ENCODE measurements at places on chromosomes 5 and 9. TPM values are rescaled to one million over a fixed set of nuclear protein-coding genes. Genes with fewer than 3 reads are reported as not detected.

The C9orf153 gene
- not detected for total RNA-seq

The ADAMTS19 gene
- total RNA-seq, result under 0.01 TPM

The GTF2H2C gene
- total RNA-seq, result 22.7 TPM

The SOX30 gene
- not detected for total RNA-seq

The APBB3 gene
- 10.4 TPM for total RNA-seq

The CDH9 gene
- total RNA-seq, result not detected

The RLN1 gene
- total RNA-seq, result not detected

The ADAMTS13 gene
- 3.6 TPM for total RNA-seq

The SLC24A2 gene
- 0.06 TPM for total RNA-seq

The SV2C gene
- total RNA-seq, result not detected

The SH3RF2 gene
- total RNA-seq, result 4.0 TPM

The CNTLN gene
- 3.9 TPM for total RNA-seq

The KYAT1 gene
- 6.1 TPM for total RNA-seq

The CPLANE1 gene
- total RNA-seq, result 21.6 TPM

The SH3TC2 gene
- total RNA-seq, result 2.5 TPM

DNA sequence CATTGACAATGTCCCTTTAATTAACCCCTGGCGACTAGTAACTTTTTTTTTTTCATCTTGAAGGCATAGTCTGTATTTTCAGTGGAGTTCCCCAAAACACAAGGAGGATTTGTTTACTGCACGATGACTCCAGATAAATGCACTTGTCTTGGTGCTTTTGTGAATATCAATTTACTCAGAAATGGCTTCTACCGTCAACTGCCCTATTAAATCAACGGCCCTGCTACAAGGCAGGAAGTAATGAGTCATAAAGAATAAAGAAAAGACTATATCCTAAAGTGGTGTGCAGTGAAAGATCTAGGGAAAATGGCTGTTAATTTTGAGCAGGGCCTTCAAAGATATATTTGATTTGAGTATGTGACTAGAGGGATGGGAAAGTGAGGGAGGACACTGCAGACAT lies 388.3 kb upstream of the CHD1 start:
- DNase-seq, result no peak

DNA sequence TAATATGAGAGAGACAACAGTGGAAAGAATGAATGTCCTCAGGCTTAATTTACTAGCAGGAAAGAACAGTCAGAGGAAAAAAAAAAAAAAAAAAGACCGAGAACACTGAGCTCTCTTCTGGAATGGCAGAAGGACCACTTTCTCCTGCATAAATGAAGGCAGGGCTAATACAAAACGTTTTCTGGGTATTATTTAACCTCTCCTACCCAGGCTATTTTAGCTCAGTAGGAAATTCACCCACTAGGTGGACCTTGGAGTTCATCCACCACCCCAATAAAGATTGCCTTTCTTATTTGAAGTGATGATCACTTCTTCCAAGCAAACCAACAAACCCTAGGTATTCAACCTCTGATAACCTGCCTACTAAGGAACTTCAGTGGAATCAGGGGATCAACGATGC lies 3.7 kb downstream of the GLIS3 start:
- DNase-seq, result no peak

DNA sequence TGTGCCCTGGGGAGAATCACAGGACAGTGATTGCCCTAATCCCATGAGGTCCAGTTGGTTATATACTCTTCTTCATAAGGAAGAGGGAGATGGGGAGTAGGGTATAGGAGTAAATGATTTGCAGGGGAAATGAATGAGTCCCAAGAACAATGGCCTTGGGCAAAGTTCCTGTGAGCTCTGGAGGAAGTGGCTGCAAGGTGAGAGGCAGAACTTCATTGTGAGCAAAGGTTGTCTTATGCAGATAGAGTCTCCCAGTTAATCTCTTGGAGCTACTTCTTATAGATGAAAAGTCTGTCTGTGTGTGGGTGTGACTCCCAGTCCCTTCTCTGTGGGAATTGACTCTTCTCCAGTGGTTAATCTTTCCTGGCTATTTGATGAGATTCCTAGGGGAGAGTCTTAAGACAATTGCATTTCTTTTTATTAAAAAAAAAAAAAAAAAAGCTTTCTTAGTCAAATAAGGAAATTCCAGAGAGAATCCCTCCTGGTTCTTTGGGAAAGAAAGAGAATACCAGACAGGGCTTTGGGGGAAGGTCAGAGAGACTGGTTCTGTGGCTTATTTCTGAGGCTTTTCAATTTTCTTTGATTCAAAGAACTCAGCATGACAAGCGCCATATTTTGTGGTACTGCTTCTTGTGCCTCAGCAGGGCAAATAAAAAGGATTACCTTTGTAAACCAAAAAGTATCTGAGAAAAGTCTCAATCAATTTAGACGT lies 33.6 kb upstream of the MEGF10 start:
- no peak for DNase-seq

DNA sequence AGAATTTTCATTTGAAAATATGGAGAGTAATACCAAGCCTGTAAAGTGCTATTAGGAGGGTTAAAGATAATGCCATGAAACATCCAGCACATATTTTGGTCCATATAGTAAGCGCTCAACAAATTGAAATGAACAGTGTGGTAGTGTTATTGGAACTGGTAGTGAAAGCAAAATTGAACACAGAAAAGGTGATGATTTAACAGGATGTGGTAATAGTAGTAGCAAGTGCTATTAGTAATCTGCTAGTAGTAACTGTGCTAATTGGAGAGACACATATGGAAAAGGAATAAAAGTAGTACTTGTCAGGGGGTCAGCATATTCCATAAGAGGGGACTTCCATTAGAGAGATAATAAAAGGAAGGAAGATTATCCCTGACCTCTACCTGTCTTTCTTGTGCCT lies 187.3 kb downstream of the HTR1A start:
- no peak for DNase-seq

DNA sequence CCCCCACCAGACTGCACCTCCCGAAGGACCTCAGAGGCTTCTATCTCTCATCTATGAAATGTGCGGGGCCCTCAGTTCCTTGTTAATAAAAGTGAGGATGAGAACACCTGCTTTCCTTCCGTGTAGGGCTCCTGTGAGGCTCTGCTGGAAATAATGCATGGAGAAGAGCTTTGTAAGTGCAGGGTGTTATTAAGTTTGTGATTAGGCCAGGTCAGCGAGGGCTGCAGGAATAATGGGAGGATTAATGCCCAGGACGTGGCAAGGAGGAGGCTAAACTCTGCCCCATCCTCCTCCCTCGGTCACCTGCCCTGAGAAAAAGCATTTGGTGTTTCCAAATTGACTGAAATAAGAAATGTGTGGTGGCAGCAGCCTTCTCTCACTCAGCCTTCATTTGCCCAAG lies 83.5 kb upstream of the HSPA9 start:
- DNase-seq, result no peak

- no peak for DNase-seq
Measured at GRCh38 chr9:100346836-100347235, 5.9 kb downstream of the TEX10 start.

DNA sequence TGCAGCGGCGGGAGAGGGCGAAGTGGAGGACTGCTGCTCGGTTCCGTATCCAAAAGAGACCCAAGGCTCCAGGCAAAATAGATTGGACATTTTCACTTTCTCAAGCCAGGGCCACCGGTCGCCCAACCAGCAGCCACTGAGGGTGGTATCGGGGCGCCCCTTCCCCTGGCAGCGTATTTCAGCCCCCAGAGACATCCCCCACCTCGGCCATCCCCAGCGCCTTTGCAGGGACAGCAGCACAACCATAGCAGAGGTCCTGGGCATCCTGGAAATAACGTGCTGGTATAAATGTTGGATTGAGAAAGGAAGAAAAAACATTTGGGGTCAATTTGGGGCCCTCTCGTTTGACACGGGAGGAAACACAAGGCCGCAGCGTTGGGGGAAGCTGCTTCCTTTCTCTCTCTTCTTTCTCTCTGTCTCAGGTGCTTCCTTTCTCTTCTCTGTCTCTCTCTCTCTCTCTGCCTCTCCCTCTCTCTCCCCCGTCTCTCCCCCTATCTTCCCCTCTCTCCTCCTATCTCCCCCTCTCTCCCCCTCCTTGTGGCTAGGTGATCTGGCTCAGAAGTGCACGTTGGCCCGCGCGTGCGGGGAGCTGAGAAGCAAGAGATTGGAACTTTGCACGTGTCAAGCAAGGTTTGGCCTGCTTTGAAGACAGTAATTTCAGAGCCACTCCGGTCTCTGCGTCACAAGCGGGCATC lies 624 bp upstream of the RETREG1 start:
- DNase-seq, result no peak

GRCh38 chr9:93298498-93299417 lies 114.8 kb downstream of the WNK2 start:
- no peak for DNase-seq

DNA sequence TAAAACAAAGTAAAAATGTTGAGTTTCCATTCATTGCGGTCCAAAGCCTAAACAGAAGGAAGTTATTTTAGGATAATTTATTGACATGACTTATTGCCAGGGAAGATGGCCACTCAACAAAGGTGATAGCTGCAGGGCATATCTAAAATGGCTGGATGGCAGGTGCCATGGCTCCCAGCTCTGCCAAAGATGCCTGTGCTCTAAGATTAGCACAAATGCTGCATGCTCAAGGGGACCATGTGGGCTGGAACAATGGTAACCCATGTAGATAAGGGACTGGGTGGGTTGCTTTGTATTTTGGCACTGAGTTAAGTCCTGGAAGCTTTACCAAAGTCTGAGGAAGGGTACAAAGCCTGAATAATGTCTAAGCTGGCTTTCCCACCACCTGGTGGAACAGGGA lies 95.5 kb upstream of the IFNK start:
- DNase-seq, result no peak

DNA sequence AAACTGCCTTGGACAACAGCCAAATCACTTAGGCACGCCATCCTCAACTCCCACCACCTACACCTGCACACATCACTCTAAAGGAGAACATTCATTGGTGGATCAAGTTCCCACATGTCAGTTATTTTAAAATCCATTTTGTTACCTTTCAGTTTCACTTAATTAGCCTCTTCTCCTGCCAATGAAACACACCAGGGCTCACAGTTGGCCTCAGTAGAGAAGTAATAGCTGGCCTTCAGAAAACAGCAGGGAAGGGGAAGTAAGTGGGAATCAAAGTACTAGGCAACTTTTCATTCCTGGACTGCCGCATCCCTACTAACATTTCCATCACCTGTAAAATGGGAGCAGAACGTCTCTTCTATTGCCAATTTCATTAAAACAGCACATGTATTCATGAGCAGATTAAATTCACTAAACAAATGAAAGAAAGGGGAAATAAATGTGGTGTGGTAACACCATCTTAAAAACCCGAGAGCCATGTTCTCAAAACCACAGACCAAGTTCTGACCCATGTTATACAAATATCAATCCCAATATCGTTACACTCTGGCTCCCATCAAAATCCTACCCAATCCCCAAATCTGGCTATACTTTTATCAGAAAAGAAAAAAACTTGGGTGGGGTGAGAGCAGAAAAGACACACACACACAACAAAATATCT lies 1.7 kb downstream of the SIL1 start:
- DNase-seq, result no peak

DNA sequence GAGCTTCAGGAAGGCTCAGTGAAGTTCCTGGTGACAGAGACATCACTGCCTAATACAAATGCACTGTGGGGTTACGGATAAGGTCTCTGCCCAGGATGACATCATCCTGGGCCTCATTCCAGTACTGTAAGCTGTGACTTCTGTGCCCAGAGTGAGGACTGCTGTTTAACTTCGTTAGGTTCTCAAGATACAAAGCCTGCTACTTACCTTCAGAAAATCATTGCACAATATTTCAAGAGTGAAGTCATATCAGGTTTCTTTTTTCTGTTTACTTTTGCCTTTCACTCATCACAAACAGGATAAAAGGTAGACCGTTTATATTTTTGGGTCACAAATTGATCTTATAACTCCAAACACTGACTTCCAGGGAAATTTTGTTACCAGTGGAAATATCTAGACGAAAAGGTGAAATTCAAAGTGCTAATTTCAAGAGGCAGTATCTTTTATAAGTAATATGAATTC lies 241.2 kb downstream of the PIK3R1 start:
- DNase-seq, result no peak

- no peak for DNase-seq
Measured at GRCh38 chr5:83687124-83687619, 33.5 kb downstream of the HAPLN1 start.

DNA sequence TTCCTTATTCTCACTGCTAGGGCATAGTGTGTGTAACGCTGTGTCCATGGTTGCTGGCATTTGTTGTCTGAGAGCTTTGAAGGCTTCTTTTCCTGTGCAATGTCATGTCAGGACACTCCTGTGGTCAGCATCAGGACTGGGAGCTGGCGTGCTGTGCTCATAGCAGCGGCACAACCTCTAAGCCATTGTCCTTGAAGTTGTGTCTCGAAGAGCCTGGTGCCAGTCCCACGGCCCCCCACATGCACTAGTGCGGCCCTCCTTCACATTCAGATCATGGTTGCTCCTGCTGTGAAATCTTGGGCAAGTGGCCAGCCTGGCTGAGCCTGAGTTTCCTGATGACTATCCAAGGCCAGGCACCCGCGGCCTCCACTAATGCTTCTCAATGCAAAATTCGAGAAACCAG lies 32.4 kb downstream of the PDZD2 start:
- no peak for DNase-seq

DNA sequence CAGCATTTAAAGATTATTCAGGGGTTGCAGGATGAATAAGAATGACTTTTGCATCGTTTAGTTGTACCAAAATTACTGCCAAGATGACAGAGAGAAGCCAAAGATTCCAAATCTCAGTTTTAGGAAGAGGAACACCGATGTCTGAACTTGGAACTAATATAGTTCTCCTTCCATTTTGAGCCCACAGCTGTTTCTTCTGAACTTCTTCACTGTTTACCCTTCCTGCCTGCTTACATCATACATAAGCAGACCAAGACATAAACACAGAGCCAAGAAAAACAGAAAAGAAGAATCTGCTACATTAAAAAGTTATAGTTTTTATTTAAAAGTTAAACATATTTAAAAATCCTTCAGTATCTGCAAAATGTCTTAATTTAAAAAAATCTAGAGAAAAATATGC lies 146.9 kb upstream of the RAPGEF1 start:
- no peak for DNase-seq

- DNase-seq, result no peak
Measured at GRCh38 chr5:40665635-40666298, 13.9 kb upstream of the PTGER4 start.

DNA sequence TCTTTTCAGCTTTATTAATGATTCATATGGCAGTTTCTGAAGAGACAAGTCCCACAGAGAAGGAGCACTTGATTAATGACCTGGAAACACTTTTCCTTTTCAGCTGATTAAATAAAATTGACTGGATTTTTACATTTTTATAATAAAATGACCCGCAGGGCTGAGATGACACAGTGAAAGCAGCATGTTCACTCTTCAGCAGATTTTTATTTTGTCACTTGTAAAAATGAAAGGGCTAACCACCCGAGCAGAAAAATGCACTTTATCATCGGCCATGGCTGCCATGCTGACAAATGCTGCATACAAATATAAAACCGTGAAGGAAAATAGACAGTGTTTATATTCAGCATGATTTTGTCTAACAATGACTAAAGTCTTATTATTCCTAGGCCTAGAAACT lies 321.6 kb upstream of the ITGA1 start:
- no peak for DNase-seq

- DNase-seq, result no peak
Measured at GRCh38 chr9:101574731-101575333, 19.9 kb downstream of the PPP3R2 start.

- DNase-seq, result no peak
Measured at GRCh38 chr9:72665421-72665820, 144.0 kb downstream of the TMC1 start.

- no peak for DNase-seq
Measured at GRCh38 chr5:119378075-119378700, 22.4 kb downstream of the TNFAIP8 start.

Data from glomerular endothelial cell (primary cell).